ENCODE measurements at places on chromosomes 2 and 18. TPM values are rescaled to one million over a fixed set of nuclear protein-coding genes. Genes with fewer than 3 reads are reported as not detected.

Gene IFIH1
- 0.66 TPM for polyA plus RNA-seq

GRCh38 chr2:55965276-55965675 lies 41.7 kb upstream of the EFEMP1 start:
- peaks cover 34% of the 10 kb centered on the region for H3K4me1 ChIP-seq
- H3K4me3 ChIP-seq: no peak overlapping the region
- no peaks in the 10 kb centered on the region for H3K36me3 ChIP-seq
- H3K27me3 ChIP-seq: no peaks in the 10 kb centered on the region

DNA sequence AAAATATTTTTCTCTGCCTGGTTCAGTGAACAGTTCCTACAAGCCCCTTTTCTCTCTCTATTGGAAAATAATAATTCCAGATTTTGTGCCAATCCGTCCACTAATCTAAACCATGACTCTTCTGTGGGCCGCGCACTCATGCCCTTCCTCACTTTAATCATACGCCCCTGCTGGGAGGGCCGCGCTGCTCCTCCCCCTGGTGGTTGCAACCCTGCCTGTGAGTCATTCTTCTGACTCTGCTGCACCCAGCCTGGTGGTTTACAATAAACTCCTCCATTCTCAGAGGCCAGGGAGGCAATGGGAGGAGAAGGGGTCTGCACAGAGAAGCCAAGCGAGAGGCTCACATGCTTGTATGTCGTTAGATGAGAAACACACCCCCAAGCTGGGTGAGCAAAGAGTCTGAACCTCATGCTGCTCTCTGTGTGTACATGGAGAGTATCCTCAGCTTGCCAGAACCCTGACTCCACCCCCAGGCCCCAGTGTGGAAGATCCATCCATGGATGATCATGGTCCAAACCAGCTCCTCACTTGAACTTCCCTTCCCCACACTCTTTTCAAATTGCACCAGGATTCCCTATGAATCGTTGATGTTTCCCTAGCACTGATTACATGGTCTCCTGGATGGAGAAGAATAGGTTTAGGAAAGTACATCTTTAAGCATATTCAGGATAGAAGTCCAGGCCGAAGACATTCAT lies 228.9 kb downstream of the ANKRD30B start:
- no peaks in the 10 kb centered on the region for H3K36me3 ChIP-seq
- DNase-seq: peak; percentile 38
- no peaks in the 10 kb centered on the region for H3K27me3 ChIP-seq
- no peak overlapping the region for H3K27ac ChIP-seq

DNA sequence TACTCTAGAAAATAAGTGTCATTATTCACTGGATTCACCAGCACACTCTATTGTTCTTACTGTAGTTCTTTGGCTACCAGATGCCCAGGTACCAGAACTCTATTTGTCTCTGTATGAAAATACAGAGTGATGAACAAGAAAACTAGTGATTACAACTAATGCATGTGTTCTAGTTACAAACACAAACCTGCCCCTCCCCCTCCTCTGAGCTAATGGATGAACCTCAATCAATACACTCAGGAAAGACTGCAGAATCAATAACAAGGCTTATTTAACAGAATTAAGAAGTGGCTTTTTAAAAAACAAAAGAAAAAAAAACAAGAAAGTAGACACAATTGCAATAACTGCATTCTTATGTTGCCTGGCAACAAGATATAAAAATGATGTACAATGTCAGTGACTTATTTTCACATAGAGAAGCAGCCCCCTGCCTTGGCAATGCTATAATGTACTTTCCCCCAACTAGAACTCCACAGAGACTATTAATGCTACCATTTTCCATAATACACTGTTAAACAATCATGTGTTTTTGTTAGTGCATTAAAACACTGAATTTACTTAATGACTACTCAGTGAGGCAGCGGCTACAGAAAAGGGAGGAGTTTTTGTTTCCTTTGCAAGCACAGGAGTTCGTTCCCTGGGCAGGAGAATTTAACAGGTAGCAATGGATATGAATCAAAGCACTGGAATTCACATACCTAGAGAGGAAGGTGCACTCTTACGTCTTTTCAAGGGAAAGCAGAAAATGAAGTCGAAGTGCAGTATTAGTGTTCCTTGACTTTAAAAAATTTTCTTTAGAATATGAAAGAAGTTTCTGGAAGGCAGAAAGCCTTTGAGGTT lies 318.8 kb upstream of the REV1 start:
- H3K4me3 ChIP-seq: no peak overlapping the region
- no peaks in the 10 kb centered on the region for H3K27me3 ChIP-seq
- DNase-seq: no peak
- no peaks in the 10 kb centered on the region for H3K36me3 ChIP-seq
- peaks cover 23% of the 10 kb centered on the region for H3K4me1 ChIP-seq

GRCh38 chr18:22348521-22349316 lies 69.0 kb downstream of the CTAGE1 start:
- H3K4me1 ChIP-seq: peaks cover 51% of the 10 kb centered on the region
- H3K27me3 ChIP-seq: no peaks in the 10 kb centered on the region
- H3K4me3 ChIP-seq: peak overlapping the region; percentile 69
- peak overlapping the region; percentile 76 for H3K27ac ChIP-seq
- H3K36me3 ChIP-seq: no peaks in the 10 kb centered on the region
- DNase-seq: peak; percentile 66

DNA sequence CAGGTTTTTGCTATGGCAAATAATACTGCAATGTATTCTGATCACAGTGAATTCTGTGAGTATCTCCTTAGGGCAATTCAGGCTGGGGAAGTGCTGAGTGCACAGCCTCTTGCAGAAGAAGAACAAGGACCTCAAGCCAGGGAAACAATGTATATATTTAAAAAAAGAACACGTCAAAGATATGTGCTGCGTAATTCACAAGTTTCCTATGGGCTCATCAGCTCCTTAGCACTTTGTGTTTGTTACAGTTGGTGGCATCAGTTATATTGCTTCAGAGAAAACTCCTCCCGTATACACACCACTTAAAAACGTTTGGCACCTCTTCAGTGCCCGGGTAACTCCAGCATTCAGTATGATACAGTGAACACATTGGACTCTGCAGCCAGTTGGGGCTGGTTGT lies 16.5 kb upstream of the MARCO start:
- H3K4me1 ChIP-seq: no peaks in the 10 kb centered on the region
- H3K27ac ChIP-seq: no peak overlapping the region
- H3K27me3 ChIP-seq: peaks cover 46% of the 10 kb centered on the region
- no peak for DNase-seq
- H3K4me3 ChIP-seq: no peak overlapping the region
- no peaks in the 10 kb centered on the region for H3K36me3 ChIP-seq

DNA sequence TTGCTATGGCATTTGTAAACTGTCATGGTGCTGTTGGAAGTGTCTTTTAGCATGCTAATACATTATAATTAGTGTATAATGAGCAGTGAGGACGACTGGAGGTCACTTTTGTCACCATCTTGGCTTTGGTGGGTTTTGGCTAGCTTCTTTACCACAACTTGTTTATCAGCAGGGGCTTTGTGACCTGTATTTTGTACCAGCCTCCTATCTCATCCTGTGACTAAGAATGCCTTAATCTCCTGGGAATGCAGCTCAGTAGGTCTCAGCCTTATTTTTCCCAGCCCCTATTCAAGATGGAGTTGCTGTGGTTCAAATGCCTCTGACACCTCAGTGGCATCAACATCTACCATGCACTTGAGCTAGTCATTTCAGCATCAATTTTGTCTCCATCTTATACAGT lies 29.7 kb downstream of the LYPD6 start:
- DNase-seq: no peak
- no peak overlapping the region for H3K4me3 ChIP-seq
- no peak overlapping the region for H3K27ac ChIP-seq
- H3K4me1 ChIP-seq: no peaks in the 10 kb centered on the region
- H3K27me3 ChIP-seq: no peaks in the 10 kb centered on the region

- no peaks in the 10 kb centered on the region for H3K4me1 ChIP-seq
- H3K36me3 ChIP-seq: peaks cover 20% of the 10 kb centered on the region
- no peak overlapping the region for H3K27ac ChIP-seq
- DNase-seq: no peak
These were observed 42.4 kb downstream of the THADA start for GRCh38 chr2:43553341-43553855.

DNA sequence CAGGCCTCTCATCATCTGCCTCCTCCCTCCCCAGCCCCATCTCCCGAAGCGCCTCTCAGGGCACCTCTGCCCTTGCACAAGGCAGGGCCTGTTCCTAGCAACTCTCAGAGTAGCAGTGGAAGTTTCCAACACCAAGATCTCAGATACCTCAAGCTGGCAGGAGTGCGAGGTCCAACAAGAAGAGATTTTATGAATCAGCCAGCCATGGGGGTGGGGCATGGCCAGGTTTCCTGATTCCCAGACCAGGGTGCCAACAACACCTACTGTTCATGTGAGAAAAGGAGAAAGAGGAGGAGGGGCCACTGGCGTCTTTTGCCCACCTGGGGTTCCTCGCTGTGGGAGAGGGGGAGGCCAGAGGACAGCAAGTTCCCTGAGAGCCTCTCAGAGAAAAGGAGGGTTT lies 6.6 kb upstream of the STEAP3 start:
- H3K36me3 ChIP-seq: no peaks in the 10 kb centered on the region
- H3K27ac ChIP-seq: no peak overlapping the region
- H3K27me3 ChIP-seq: no peaks in the 10 kb centered on the region
- no peaks in the 10 kb centered on the region for H3K4me1 ChIP-seq

DNA sequence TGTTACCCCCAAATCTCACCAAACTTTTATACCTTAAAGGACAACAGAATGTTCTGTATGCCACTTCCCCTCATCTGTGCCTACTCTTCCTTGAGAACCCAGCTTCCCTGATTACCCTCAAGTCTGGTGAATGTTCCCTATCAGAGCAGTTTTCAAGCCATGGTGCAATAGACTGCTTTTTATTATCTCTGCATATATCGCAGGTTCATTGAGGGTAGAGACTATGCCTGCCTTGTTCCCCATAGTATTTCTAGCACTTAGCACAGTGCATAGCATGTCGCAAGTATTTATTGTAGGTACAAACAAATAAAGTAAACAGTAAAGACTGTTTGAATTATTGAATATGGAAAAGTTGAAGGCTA lies 146.6 kb downstream of the HAUS1 start:
- H3K27ac ChIP-seq: peak overlapping the region; percentile 32
- no peak for DNase-seq
- H3K4me3 ChIP-seq: no peak overlapping the region
- H3K4me1 ChIP-seq: peaks cover 29% of the 10 kb centered on the region
- 0 out of 2 replicates have a peak, but pooled peaks cover 8% of the 10 kb centered on the region for H3K36me3 ChIP-seq
- no peaks in the 10 kb centered on the region for H3K27me3 ChIP-seq

- H3K27ac ChIP-seq: no peak overlapping the region
- no peak overlapping the region for H3K4me3 ChIP-seq
- no peak for DNase-seq
These were observed 37.6 kb upstream of the PMAIP1 start for GRCh38 chr18:59861963-59862819.

- H3K27me3 ChIP-seq: no peaks in the 10 kb centered on the region
- peaks cover 19% of the 10 kb centered on the region for H3K36me3 ChIP-seq
- no peak overlapping the region for H3K4me3 ChIP-seq
- no peaks in the 10 kb centered on the region for H3K4me1 ChIP-seq
- H3K27ac ChIP-seq: no peak overlapping the region
These were observed 22.3 kb downstream of the ZCCHC2 start for GRCh38 chr18:62545098-62545497.

Gene TUBB8B
- not detected for polyA plus RNA-seq

DNA sequence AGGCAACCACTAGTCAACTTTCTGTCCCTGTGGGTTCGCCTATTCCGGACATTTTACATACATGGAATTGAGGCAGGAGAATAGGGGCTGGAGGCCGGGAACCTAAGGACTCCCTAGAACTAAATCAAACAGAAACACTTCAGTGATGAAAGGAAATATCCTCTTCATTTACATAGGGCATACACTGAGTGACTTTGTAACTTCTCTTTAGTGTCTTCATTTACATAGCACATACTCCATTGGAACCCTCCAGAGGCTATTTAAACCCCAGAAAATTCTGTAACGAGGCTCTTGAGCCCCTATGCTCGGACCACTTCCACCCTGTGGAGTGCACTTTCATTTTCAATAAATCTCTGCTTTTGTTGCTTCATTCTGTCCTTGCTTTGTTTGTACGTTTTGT lies 56.5 kb downstream of the CCDC195 start:
- no peak overlapping the region for H3K4me3 ChIP-seq
- H3K4me1 ChIP-seq: peaks cover 13% of the 10 kb centered on the region
- no peaks in the 10 kb centered on the region for H3K27me3 ChIP-seq

DNA sequence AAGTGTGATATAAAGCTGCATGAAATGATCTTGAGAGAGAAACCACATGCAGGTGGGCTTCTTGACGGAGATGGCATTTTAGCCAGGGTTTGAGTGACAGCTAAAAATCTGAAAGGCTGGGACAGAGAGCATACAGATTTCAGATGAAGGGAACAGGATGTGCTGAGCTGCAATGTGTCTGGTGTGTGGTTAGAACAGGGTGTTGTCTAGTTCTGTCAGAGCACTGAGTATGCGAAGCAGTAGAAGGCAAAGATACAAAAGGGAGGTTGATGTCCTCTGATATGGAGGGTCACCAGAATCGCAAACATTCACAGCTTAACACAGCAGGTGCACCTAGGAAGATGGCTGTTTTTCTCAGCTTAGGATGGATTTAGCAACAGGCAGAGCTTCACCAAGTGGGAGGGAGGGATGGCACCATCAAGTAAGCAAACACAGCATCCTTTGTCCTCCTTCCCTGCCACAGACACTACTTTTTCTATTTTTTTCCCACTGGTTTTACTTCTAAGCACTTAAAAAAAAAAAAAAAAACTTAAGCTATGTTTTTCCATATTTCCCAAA lies 182.5 kb downstream of the TMX3 start:
- no peak overlapping the region for H3K27ac ChIP-seq
- no peaks in the 10 kb centered on the region for H3K27me3 ChIP-seq

GRCh38 chr2:193476171-193476800 lies 1281.6 kb upstream of the TMEFF2 start:
- no peak for DNase-seq
- H3K4me3 ChIP-seq: no peak overlapping the region
- H3K4me1 ChIP-seq: no peaks in the 10 kb centered on the region
- no peaks in the 10 kb centered on the region for H3K27me3 ChIP-seq
- H3K36me3 ChIP-seq: no peaks in the 10 kb centered on the region

DNA sequence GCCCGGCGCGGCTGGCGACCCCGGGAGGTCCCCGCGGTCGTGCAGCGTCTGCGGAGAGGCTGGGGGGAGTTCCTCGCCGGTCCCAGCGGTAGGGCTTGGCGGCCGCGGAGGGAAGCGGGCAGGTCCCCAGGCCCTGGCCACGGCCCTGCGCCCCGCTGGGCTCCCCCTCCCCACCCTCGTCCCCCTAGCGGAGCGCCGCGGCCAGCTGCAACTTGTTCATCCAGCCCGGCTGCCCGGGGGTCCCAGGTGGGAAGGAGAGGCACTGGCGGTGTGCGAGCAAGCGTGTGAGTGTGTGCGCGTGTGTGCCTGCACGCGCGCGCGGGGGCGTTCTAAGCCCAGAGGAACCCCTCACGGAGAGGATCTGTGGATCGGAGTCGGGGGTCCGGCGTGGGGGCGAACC lies 1.3 kb downstream of the PTPRM start:
- H3K4me3 ChIP-seq: peak overlapping the region; percentile 81
- H3K36me3 ChIP-seq: no peaks in the 10 kb centered on the region
- H3K4me1 ChIP-seq: peaks cover 27% of the 10 kb centered on the region
- H3K27ac ChIP-seq: peak overlapping the region; percentile 75

Measured in GM23248 (cell line).